ENCODE measurements at places on chromosomes 1 and 21.

DNA sequence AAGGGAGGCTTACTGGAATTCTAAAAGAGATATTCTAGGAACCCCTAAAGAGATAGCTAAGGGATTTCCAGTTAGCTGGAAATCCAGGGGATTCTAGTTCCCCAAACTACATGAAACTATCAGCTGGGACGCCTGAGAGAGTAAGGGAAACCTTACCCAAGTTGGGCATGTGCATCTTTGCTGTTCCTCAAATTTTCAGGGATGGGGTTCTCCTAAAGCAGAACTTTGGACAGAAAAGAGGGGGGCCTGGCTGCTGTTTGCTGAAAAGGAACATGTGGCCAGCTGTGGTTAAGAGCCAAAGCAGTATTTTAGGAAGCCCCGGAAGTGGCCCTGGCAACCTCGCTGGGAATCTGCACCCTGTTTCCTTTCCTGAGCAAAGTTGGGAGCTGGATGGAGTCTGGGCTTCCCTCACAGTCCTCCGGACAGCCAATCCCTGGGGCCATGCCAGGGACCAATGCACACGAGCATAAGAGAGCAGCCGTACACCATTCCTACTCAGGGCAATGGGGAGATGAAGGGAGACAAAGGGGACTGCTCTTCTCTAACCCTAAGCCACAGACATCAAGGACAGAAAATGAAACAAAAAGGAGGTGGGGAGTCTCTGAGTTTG, 154.3 kb downstream of the PLXNA2 start:
- DNase-seq: no peak

- no peak for DNase-seq
Measured at GRCh38 chr1:183443011-183443410, 24.8 kb upstream of the NMNAT2 start.

- DNase-seq: no peak
Measured at GRCh38 chr1:1199141-1199960, 7.0 kb downstream of the TNFRSF18 start.

GRCh38 chr1:94955767-94956632, 29.1 kb upstream of the CNN3 start:
- no peak for DNase-seq

DNA sequence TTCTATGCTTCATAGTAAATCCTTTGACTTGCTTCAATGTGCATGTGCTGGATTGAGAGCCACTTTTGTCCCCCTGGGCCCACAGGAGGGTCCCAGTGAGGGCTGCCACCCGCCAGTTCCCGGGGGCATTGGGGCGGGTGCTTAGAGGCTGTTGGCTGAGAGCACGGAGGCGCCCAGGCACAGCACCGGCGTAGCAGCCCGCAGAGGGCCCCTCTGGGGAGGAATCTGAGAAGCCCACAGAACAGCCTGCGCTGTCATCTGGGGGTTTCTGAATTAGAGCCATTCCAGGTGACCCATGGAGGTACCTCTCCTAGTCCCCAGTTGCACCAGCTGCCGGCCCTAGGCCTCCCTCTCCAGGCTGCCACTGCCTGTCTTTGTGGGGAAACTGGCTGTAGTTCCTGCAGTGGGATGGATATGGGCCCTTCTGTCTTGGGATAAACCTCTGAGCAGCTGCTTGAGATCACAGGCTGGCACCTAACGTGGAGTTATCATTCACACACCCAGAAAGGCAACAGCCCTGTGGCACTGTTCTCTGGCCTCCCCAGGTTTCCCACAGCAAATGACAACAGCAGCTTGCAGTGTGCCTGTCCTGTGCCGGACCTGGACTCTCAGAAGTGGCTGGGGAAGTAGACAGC, 39.5 kb downstream of the TMEM51 start:
- DNase-seq: no peak

DNA sequence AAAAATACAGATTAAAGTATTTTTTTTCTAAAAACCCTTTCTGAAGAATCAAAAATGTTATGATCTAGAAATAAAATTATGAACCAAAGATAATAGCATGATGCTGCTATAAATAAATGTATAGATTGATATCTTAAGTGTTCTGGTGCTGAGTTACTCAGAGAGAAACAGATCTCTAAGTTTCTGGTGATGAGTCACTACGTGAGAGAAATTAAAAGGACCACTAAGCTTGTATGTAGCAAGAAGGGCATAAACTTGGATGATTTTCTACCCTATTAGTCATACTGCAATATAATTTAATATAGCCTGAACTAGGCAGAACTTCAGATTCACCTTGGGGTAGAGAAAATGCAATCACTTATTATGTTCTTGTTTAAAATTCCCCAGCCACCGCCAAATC, 514.8 kb downstream of the AMY1C start:
- no peak for DNase-seq

DNA sequence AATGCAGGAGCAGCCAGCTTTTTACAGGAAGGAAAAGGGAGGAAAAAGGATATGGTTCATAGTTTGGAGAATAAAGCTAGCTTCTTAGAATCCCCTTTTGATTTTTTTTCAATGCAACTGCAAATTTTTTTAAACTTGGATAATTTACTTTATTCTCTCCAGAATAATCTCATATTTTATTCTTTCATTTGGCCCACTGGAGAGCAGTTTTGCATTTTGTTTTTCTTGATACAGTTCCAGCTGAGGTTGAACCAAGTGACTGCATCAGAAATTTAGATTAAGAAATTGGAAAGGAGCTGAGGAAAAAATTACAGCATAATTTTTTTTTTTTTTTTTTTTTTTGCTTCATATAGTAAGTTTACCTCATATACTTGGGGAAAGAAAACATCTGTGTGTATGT, 22.8 kb downstream of the GABPA start:
- no peak for DNase-seq

DNA sequence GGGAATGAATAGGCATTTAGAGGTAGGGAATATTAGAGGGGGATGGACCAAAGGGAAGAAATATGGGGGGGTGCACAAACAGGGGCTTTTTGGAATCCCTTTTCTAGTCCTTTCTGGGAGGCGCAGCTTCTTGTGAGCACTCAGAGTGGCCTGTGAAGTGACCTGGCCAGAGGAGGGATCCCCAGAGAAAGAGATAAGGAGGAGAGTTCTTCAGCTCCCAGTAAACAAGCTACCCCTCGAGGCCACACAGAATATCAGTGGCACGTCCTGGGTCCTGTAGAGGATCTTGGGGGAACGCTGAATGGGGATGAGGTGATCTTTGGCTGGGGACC, 19.4 kb downstream of the VANGL2 start:
- no peak for DNase-seq

GRCh38 chr1:158687037-158687436, 522 bp upstream of the SPTA1 start:
- DNase-seq: no peak

DNA sequence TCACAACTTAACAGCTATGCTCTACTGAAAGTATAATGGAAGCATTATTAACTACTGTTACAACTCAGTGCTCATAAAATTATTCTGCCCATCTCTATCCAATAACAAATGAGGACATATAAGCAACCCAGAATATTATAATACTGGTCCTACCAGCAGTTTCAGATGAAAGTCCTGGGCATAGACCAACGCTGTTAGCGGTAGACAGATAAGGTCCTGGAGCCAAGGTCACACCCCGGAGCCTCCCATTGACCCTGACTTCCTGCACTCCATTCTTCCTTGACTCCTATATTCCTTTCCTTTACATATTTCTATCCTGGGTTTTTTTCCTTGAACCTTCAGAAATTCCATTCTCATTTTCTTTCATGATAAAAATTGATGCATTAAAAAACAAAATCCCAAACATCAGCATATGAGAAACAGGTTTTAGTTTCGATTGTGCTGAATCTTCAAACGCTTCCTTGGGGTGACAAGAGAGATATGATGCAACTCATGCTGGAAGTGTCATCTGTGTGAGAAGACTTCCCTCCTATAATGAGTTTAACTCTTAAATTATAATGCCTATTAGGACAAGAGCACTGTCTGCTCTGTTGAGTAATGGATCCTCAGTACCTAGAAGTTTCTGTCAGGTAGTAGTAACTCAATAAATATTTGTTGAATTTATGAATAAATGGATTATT, 831.1 kb downstream of the LRRIQ3 start:
- DNase-seq: no peak

- DNase-seq: no peak
Measured at GRCh38 chr1:34686531-34686930, 68.3 kb upstream of the GJB5 start.

DNA sequence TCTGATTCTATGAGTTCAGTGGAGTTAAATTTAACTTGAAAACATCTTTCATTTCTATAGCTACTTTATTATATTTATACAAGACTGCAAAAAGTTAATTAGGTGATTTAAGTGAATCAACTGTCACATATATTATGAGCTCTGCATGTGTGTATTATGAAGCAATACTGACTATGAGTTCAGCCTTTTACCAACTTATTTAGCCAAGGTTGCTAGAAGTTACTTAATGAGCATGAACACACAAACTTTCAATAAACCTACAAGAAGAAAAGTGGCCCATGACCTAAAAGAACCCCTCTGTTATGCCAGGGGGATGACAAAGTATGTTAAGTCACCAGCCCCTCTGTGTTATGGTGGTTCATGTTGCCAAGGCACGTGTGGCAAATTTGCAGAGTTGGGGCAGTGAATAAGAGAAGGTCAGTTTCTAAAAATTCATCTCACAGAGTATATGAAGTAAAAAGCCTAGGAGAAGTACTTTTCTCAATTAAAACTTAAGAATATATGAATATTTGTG, 86.7 kb upstream of the LYPLAL1 start:
- DNase-seq: no peak

DNA sequence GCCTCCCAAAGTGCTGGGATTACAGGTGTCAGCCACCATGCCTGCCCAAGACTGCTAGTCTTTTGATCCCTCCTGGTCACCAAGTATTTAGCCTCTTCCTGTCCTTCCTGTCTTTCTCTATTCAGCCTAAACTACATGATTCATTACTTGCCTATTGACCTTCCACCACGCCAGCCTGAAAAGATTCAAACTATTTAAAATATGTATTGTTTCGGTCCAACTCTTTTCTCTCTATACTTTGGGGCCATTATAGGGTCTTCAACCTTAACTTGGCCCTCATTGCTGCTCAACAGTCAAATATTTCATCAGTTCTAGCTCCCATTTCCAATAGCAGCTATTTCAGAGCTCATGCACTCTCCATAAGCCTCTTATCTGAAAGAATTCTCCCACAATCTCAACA, 153.0 kb downstream of the TNFSF18 start:
- no peak for DNase-seq

- DNase-seq: no peak
Measured at GRCh38 chr1:46718340-46718726, 581 bp downstream of the EFCAB14 start.

- peak; percentile 71 for DNase-seq
Measured at GRCh38 chr21:35159881-35160280, 110.8 kb upstream of the RUNX1 start.

GRCh38 chr1:36352125-36352909, 28.9 kb upstream of the EVA1B start:
- no peak for DNase-seq

- DNase-seq: no peak
Measured at GRCh38 chr21:40047993-40048730, 180.9 kb downstream of the PCP4 start.

DNA sequence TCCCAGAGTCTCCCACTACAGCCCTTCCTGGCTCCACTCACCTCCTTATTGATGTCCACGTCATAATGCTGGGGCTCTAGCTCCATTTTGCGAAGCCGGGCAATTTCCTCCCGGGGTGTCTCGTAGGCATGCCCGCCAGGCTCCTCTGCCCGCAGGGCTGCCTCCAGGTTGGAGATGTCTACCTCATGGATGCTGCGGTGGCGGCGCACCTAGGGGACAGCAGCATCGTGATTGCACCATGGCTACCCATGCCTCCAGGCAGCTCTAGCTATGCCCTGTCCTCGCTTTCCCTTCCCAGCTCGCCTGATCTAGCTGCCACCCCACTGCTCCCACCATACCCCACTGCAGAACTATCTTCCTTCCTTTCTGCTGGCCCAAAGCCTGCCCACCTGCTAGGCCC, 15.1 kb upstream of the GOLT1A start:
- DNase-seq: no peak

DNA sequence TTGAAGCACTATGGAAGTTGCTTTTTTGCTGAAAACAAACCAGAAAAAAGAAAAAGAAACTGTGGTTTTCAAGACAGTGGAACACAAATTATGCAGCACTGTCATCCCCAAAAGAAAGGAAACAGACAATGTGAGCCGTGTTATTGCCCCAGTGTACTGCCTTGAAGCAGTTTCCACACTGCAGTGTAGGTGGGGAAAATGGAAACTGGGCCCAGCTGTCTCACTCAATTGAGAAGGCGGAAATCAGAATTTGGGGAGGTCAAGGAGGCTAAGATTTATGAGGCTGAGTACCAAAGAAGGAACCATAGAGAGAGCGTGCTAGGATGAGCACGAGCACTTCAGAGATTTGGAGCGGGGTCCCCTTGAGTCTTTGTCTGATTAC, 55.5 kb downstream of the MPZL1 start:
- no peak for DNase-seq

DNA sequence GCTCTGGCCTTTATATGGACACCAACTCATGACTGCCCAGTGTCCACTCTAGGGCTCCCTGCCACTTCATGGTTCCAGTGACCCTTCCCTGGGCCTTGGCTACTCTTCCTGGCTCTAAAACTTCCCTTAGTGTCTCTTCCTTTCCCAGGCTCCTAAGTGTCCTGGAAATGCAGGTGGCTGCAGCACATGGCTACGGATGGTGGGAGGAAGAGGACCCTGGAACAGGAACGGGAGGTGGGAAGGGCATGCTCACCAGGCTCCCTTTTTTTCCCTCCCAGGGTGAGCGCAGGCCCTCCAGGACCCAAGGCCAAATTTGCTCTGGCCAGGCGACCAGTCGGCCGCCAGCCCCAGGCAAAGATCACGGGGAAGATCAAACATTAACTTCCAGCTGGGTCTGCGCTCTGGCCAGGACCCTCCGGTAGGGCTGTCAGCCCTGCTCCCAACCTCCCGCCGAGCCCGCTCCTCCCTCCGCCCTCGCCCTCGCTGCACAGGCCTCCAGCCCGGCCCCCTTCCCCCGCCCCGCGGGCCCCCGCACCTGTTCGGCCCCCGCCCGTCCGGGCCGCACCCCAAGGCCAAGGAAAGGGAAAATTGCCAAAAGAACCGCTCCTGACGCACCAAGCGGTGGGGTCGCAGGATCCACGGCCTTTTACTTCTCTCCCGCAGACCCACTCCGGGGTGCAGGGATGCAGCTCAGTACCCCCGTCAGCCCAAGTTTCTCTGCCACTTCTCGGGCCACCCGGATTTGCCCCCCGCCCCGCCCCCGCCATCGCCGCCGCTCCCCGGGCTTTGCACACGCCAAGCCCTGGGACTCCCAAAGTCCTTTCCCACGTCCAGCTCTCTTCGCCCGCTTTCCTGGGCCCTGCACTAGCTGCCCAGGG, 894 bp downstream of the TCEA3 start:
- DNase-seq: no peak

- DNase-seq: no peak
Measured at GRCh38 chr1:113899111-113899510, 5.5 kb downstream of the AP4B1 start.

GRCh38 chr1:221670081-221670480, 71.8 kb downstream of the DUSP10 start:
- DNase-seq: no peak

- DNase-seq: no peak
Measured at GRCh38 chr1:155251566-155251965, 3.7 kb downstream of the ENTREP3 start.

GRCh38 chr1:2561446-2561845, 5.3 kb downstream of the TNFRSF14 start:
- DNase-seq: no peak

- DNase-seq: no peak
Measured at GRCh38 chr1:40976952-40977690, 2.4 kb upstream of the CTPS1 start.
